Mucosa of gallbladder (tissue), 1 donor: ENCODE measurements at places on chromosomes 5 and 9. TPM values are rescaled to one million over a fixed set of nuclear protein-coding genes. Genes with fewer than 3 reads are reported as not detected.

- DNase-seq = no peak
Observed at GRCh38 chr5:115262011-115262320, 711 bp downstream of the PGGT1B start.

Gene LCN6
- 12.8 TPM for total RNA-seq

- DNase-seq = no peak
Observed at GRCh38 chr5:23721336-23721735, 213.9 kb downstream of the PRDM9 start.

Gene NUTM2G
- not detected for total RNA-seq

DNA sequence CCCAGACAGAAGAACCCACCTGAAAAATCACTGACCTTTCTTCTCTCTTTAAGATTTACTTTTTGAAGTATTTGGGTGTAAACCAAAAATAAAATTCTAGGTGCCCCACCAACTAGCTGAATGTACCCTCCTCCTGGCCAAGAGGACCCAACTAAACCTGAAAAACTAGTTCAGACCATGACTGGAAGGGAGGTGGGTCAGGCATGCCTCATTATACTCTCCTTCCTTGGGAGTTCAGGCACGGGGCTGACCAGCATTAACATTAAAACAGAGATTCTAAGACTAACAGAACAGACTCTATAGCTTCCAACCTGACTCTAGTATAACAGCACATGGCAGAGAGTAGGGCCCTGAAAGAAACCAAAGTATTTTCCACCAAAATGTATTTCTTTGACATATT lies 61.4 kb downstream of the CERT1 start:
- no peak for DNase-seq

Gene PMPCA
- total RNA-seq = 41.2 TPM

DNA sequence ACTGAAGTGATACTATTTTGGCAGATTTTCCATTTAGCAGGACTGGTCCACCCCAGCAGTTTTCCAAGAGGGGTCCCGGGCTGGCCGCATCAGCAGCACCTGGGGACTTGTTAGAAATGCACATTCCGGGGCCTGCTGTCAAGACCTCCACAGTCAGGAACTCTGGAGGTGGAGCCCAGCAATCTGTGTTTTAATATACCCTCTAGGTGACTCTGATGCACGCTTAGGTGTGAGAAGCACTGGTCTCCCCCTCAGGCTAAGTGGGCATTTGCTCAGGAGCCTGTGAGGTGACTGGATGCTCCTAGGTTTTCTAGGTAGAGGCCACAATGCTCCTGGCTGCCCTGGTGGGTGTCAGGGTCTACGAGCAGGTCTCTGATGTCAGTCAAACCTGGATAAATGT lies 81.7 kb downstream of the DCP2 start:
- no peak for DNase-seq

- DNase-seq = no peak
Observed at GRCh38 chr5:122455939-122456338, 143.9 kb downstream of the SNCAIP start.

- no peak for DNase-seq
Observed at GRCh38 chr5:28344836-28345433, 1306.5 kb upstream of the CDH9 start.

Gene LCP2
- total RNA-seq = 38.4 TPM

- DNase-seq = no peak
Observed at GRCh38 chr9:89701221-89701798, 96.5 kb downstream of the GADD45G start.

Gene PCAT7
- 0.17 TPM for total RNA-seq

- DNase-seq = no peak
Observed at GRCh38 chr9:69323861-69324260, 1.2 kb upstream of the ENTREP1 start.

GRCh38 chr5:180602481-180603075 lies 11.3 kb upstream of the SCGB3A1 start:
- DNase-seq = no peak

GRCh38 chr5:2374703-2375102 lies 376.8 kb downstream of the IRX2 start:
- DNase-seq = no peak

- no peak for DNase-seq
Observed at GRCh38 chr5:171966270-171966669, 40.2 kb downstream of the FBXW11 start.

- no peak for DNase-seq
Observed at GRCh38 chr9:6689893-6690674, 44.6 kb upstream of the GLDC start.

GRCh38 chr5:88150747-88151146 lies 117.9 kb downstream of the TMEM161B start:
- no peak for DNase-seq

Gene TSSK1B
- total RNA-seq = 0.20 TPM

Gene FGF18
- 0.63 TPM for total RNA-seq

Gene C9orf50
- 1.0 TPM for total RNA-seq

Gene ITK
- total RNA-seq = 6.0 TPM

- no peak for DNase-seq
Observed at GRCh38 chr5:102229685-102230084, 66.4 kb downstream of the SLCO4C1 start.

GRCh38 chr9:90907056-90907445 lies 105.4 kb downstream of the SYK start:
- no peak for DNase-seq

GRCh38 chr9:88011005-88011766 lies 36.9 kb upstream of the CDK20 start:
- no peak for DNase-seq

Gene SPAAR
- 0.83 TPM for total RNA-seq

Gene TLX3
- total RNA-seq = not detected

GRCh38 chr5:38576442-38576841 lies 20.0 kb upstream of the LIFR start:
- DNase-seq = peak; percentile 15

DNA sequence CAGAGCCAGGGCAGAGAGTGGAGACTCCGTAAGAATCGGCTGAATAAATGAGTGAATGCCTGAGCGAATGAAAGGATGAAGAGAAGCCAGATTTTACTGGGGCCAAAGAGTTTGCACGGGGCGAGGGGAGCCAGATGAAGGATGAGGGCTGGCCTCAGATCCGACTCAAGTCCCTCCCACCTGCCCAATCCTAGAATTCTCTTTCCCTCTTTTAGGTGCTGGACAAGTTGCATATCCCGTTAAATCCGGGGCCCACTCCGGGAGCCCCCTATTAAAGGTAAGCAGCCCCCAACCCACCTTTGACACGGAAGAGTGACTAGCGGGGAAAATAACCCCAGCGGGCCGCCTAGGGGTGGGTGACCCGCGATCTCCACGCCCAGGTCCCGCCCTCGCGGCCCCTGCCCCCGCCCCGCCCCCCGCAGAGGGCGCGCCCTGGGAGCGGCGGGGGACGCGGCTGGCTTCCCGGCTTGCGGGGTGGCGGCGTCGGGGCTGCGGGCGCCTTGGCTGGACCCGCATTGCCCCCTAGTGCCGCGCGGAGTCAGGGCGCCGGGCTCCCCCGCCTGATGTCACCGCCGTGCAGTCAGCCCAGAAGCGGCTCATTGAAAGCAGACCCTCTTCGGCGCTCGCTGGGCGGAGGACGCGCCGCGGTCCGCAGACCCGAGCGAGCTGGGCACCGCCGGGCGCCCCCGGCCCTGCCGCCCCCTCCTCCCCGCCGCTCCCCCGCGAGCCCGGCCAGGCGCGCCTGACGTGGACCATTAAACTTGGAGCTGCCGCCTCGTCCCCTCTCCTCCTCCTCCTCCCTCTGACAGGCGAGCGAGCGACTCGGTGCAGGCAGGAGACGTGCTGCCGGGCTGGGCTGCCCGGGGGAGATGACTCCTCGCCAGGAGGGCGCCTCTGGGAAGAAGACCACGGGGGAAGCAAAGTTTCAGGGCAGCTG lies at the start of gene ADRA1B:
ADRA1B (plus strand) TSS at position 579 of the 937 bp plus-strand sequence. CDS start 424 bp downstream, outside the sequence.
- peak; percentile 43 for DNase-seq

DNA sequence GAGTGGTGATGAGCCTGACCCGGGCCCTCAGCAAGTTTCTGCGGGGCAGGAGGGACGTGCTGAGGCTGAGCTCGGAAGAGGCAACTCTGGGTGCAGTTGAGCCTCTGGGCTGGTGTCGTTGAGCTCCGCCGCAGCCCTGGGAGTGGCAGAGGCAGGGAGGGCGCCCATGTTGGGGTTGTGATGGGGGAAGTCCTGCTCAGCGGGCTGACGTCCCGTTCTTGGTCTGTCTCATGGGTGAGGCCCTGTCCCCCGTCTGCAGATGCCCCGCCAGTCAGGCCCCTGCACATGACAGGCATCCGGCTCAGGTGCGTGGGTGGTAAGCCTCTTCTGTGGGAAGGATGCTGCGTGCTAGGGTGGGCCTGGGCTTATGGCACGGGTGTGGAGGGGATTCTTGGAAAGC lies 64.3 kb downstream of the RXRA start:
- no peak for DNase-seq

DNA sequence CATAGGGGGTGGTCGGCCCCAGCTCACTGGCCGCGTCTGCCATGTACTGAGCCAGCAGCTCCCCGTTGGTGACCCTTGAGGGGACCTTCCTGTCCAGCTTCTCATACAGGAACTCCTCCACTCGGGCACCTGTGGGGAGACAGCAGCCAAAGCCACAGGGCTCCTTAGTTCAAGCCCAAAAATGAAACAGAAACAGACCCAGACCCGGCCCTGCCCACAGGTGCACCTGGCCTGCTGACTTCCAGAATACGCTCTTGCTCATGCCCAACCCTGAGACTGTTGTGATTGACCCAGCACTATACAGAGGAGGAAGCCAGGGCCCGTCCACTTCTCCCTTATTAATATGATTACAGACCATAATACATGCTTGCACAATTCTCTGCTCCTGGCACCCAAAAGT lies 7.0 kb downstream of the SH3GLB2 start:
- no peak for DNase-seq

DNA sequence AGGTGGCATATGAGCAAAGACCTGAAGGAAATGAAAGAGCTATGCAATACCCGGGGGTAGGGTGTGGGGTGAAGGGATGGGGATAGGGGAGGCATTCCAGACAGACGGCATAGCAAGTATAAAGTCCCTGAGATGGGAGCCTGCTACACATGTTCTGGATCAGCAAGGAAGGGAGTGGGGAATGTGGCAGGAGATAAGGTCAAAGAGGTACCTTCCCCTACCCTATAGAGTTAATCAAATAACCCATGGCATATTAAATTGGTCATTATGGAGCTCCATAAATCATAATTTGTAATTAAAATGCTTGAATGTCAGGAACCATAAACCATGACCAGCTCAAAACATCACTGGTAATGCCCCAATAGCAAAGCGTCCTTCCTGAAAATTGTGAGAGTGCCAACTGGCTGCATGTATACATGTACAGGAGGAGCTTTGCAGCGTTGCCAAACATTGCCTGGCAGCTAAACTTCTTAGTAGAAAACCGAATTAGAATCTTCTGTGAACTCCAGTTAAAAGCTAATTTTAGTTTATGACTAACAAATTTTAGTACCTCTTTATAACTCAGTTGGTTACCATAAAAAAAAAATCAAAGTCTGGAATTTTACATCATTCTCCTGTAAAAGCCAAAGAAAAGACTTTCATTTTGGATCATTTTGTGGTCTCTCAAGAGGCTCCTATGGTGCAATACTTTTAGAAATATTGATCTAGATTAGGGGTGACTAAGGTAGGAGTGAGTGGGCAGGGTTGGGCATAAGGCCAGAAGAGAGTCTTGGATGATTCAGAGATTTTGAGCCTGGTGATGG lies 4.7 kb downstream of the DNAI1 start:
- DNase-seq = no peak

GRCh38 chr5:139671096-139671841 lies 23.1 kb downstream of the CXXC5 start:
- no peak for DNase-seq

GRCh38 chr9:557601-558201 lies 283.8 kb upstream of the DMRT1 start:
- DNase-seq = no peak

DNA sequence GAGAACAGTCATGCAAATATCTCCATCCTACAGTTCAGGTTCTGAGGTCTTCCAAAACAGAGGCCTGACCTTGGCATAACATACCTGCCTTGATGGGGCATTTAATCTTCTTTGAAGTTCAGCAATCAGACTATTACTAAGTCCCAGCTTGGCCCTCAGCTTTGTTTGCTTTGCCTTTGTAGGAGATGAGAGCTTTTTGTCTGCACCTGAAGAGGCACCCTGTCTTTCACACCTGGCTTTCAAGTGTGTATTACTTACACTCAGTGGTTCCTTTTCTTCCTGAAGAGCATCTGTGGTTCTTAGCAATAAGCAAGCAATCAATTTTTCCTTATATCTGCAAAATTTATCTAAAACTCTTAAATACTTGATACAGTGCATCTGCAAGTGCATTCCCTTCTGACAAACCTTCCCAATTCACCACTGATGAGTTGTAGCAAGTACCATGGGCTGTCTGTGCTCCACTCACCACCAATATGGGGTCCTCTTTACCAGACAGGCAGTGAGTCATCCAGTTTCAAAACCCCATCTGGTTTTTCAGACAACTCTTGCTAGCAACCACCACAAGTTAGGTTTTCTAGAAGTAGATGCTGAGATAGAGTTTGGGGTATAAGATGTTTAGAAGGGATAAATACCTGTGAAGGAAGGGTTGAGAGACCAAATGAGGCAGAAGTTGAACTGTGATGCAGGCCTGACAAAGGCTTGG lies 100.2 kb downstream of the HINT1 start:
- DNase-seq = no peak

Gene SEMA4D
- 66.2 TPM for total RNA-seq

Gene SHOC1
- not detected for total RNA-seq

DNA sequence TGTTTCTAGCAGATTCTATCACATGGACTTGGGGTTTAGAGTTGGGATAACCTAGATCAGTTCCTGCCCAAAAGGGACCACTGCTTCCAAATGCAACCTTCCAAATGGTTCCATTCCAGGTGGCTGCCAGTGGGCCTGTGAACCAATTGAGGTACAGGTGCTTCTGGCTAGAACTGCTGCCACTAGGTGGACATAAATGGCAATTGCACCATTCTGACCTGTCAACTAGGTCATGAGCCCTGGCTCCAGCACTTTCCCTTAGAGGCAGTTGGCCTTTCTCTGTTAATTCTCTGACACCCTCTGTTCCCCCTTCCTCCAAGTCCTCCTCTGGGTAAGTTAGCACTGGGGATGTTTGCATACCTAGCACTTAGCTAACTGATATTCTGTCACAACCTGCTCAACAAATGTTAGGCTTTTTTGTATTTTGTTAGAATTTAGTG lies 16.6 kb upstream of the HEMGN start:
- DNase-seq = peak; percentile 34

- no peak for DNase-seq
Observed at GRCh38 chr5:1272201-1272600, 22.7 kb downstream of the TERT start.

- no peak for DNase-seq
Observed at GRCh38 chr5:937151-937924, 44.7 kb downstream of the TRIP13 start.

GRCh38 chr5:179326122-179326927 lies 18.9 kb downstream of the ADAMTS2 start:
- peak; percentile 35 for DNase-seq

Gene DENND4C
- total RNA-seq = 55.6 TPM

Gene COL15A1
- 46.2 TPM for total RNA-seq

DNA sequence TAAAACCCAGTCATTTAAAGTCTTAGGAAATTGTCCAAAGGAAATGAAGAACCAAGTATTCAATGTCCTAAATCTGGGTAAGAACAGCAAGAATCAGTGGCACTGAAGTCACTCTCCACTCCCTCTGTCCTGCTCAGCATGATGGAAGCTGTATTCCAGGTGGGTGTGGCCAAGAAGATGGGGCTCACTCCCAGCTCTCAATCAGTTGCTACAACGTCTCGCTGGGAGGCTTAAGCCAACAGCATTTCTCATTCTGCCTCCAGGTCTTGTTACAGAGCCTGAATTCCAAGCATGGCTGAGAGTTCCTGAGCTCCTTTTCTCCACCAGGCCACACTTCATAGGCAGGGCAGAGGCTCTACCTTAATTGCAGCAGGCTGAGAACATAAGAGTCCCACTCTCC lies 41.2 kb upstream of the TRIO start:
- no peak for DNase-seq
